ENCODE measurements at places on chromosomes 11 and 22.

- no peak for DNase-seq
These were observed 1.8 kb upstream of the NAALADL1 start for GRCh38 chr11:65059959-65060824.

GRCh38 chr22:21652010-21652546, 10.0 kb downstream of the SDF2L1 start:
- peak; percentile 72 for DNase-seq

GRCh38 chr11:86509588-86509974, 134.9 kb downstream of the CCDC81 start:
- no peak for DNase-seq

DNA sequence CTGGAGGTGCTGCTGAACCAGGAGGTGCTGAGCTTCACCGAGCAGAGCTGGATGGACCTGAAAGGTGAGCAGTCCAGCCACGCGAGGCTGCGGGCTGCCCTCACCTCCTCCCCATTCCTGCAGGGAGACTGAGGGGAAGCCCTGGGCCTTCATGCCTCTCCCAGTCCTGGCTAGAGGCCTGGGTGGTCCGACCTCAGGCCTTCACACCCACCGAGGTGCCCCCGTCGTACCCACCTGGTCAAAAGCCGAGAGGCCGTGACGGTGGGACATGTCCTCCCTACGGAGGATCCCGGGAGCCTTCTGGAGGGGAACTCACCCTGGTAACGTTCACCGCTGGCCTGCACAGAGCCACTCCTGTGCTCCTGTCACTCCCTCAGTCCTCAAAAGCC, 5.1 kb downstream of the SUSD2 start:
- no peak for DNase-seq

DNA sequence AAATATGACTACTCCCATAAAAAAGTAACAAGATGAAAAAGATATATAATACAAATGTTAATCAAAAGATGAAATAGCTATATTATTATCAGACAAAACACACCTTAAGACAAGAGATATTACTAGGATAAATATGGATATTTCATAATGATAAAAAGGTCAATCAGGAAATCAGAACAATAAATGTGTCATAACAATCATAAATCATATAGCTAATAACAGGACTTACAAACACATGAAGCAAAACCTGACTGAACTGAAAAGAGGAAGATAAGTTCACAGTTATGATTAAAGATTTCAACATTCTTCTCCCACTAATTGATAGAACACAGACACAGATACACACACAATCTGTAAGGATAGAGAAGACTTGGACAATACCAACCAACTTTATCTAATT, 47.2 kb downstream of the EIF3M start:
- DNase-seq: no peak

GRCh38 chr11:127640561-127641451, 640.2 kb upstream of the KIRREL3 start:
- peak; percentile 10 for DNase-seq

GRCh38 chr11:121717296-121717695, 264.5 kb upstream of the SORL1-AS1 start:
- no peak for DNase-seq

DNA sequence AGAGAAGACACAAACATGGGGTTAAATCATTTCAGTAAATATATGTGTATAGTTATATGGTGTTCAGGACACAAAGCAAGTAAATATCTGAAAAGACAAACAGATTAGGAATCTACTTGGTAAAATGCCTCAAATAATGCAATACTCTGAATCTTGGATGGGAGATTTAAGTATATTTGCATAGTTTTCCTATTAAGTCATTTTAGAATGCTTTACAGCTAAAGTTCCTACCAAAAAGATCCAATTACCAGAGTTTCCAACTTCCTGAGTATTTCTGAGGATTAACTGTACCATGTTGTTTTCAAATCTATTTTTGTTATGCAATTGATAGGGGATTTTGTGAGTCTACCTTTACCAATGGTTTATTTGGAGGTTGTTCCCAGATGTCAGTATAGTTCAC, 424.4 kb upstream of the CCDC179 start:
- DNase-seq: no peak

All from NCI-H510A treated with DMSO at 0.1 percent for 48 hours (cell line).